ENCODE measurements at places on chromosomes 7 and 10.

GRCh38 chr10:88116481-88116880 is 253.1 kb downstream of the PTEN start:
- DNase-seq = no peak

- DNase-seq = no peak
Measured at GRCh38 chr7:23207884-23208283, 26.0 kb downstream of the NUP42 start.

DNA sequence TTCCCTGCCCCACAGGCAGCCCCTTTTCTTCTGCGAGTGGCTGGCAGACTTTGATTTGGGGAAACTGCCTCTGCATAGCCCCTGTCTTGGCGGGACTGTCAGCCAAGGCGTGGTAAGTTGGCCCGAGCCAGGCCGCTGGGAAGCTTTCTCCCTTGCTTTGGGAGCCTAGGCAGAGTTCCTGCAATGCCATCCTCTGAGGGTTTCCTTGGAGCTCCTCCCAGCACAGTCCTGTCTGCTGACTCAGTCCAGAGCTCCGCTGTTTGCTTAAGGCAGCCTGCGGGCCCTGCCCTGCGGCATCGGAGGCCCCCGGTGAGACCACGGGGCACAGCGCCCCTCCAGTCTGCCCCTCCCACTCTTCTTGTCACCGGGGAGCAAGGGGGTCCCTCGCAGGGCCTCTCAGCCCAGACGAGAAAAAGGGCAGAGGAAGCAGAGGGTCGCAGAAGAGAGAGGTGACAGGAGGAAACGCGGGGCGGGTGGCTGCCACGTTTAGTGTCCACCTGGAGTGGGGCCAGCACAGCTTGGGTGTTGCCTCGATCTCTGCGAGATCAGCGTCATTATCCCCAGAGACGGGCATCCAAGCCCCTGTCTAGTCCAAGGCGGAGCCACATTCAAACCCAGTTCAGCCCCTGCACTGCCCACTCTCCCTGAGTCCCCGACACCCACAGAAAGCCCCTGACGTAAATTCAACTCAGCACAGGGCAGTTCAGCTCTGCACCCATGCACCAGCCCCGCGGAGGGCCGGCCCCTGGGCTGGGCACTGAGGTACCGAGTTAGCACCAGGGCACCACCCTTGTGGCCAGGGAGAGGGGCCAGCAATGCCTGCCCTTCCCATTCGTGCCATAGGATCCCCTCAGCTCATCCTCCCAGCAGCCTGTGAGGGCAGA is 59.0 kb upstream of the CHST15 start:
- DNase-seq = peak; percentile 75

- no peak for DNase-seq
Measured at GRCh38 chr7:107920048-107920772, 29.2 kb downstream of the DLD start.

- DNase-seq = no peak
Measured at GRCh38 chr7:154916856-154917807, 85.8 kb downstream of the PAXIP1 start.

- no peak for DNase-seq
Measured at GRCh38 chr10:27372095-27372494, 131.5 kb upstream of the ACBD5 start.

DNA sequence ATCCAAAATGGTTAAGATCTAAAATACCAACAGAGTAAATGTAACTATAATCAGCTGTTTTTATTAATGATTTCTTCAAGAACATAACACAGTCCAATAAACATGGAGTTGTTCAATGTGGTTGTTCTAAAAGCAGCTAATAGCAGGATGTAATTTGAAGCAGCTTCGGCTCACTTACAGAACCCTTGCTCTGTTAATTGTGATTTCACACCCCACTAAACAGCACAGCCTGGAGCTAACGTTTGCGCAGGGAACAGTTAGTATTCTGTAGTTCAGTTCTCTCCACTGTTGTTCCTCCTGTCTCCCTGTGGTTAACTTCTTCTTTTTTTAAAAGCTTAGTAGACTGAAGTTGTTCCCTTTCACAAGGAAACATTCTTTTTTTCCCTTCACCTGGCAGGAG is 104.0 kb downstream of the GRM3 start:
- DNase-seq = no peak

DNA sequence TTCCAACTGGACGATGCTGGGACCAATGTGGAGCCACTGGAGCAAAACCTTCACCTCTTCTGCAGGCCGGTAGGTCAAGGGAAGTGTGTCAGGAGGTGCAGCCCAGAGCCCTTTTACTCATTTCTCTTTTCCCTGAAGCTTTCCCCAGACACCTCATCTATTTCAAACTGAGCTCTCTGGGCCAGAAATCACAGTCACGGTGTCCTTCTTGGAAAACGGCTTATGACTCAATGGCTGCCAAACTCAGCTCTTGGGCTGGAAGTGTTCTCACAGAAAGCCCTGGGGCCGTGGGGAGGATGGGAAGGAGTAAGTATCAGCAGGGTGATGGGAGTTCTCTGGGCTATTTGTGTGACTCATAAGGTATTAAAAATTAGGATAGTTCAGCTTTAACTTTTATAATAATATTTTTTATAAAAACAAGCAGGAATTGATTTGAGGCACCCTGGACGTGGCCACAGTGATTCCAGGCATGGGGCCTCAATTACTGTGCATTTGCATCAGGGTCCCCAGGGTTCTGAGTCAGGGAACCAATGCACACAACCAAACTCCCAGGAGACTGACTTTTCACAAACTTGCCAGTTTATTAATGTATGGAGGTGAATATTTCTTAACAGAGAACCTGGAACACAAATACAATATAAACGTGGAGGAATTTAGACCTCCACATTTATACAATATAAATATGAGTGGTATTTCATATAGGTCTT is 187.4 kb upstream of the TMEM72 start:
- no peak for DNase-seq

GRCh38 chr10:19663344-19663743 is 152.9 kb upstream of the PLXDC2 start:
- no peak for DNase-seq

- DNase-seq = no peak
Measured at GRCh38 chr7:139982927-139983920, 79.5 kb downstream of the PARP12 start.

DNA sequence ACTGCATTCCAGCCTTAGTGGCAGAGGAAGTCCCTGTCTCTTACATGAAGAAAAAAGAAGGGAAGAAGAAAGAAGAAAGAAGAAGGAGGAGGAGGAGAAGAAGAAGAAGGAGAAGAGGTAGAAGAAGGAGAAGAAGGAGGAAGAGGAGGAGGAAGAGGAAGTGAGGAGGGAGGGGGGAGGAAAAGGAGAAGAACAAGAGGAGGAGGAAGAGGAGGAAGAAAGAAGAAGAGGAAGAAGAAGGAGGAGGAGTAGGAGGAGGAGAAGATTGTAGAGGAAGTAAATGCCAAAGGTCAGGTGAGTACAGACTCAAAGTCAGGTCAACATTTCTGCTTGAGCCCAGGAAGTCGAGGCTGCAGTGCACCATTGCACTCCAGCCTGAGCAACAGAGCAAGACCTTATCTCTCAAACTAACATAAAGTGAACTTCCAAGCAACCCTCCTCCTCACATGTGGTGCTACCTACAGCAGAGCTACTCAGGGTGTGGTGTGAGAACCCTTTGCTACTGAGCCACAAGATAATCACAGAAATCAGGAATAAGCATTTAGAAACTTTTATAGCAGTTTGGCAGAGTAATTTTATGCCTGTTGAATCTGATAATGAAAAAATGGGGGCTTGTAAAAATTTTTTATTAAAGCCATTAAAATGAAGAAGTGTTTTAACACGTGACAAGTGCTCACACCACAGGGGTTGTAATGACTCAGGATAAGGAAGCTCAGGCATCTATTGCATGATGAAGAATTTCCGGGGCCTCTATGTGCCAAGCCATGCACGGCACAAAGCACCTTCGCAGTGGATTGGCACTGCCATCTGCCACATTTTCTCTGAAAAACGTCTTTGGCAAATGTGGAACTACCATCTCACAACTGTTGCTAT is 224.9 kb upstream of the AUTS2 start:
- no peak for DNase-seq

DNA sequence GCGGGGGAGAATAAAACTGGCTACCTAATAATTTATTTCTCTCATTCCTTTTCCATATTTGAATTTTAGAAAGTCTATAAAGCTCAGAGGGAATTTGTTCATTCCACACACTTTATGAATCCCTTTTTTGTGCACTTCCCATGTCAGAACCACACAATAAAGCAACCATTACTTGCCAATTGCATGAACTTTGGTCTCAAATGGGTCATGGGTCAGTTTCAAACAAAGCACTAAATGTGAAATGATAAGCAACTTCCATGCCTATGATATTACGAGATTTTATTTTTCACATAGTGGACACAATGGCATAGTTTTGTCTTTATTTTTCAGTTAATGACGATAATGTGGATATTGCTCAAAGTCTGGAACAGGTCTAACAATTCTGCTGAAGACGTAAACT is 18.6 kb upstream of the RELN start:
- DNase-seq = no peak

DNA sequence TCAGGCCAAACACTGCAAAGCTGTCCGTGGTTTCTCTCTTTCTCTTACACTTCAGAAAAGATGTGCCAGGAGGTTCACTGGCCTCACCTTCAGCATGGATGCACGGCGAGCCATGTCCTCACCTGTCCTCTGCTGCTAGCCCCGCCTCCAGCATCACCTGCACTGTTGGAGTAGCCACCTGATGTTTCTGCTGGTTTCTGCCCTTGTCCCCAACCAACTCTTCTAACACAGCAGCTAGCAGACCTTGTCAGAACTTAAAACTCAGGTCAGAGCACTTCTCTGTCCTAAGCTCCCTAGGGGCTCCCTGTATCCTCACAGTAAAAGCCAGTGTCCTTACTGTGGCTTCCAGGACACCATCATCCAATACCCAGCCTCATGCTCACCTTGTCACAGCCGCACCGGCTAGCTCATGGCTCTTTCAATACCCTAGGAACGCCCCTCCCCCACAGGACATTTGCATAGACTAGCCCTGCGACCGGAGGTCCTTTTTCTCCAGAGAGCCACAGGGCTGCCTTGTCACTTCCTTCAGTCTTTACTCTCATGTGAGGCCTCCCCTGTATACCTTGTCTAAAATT is 15.2 kb downstream of the PALD1 start:
- DNase-seq = no peak

- DNase-seq = no peak
Measured at GRCh38 chr10:6537770-6538169, 42.3 kb downstream of the PRKCQ start.

GRCh38 chr7:72080865-72081510 is 331.1 kb downstream of the CALN1 start:
- DNase-seq = no peak

DNA sequence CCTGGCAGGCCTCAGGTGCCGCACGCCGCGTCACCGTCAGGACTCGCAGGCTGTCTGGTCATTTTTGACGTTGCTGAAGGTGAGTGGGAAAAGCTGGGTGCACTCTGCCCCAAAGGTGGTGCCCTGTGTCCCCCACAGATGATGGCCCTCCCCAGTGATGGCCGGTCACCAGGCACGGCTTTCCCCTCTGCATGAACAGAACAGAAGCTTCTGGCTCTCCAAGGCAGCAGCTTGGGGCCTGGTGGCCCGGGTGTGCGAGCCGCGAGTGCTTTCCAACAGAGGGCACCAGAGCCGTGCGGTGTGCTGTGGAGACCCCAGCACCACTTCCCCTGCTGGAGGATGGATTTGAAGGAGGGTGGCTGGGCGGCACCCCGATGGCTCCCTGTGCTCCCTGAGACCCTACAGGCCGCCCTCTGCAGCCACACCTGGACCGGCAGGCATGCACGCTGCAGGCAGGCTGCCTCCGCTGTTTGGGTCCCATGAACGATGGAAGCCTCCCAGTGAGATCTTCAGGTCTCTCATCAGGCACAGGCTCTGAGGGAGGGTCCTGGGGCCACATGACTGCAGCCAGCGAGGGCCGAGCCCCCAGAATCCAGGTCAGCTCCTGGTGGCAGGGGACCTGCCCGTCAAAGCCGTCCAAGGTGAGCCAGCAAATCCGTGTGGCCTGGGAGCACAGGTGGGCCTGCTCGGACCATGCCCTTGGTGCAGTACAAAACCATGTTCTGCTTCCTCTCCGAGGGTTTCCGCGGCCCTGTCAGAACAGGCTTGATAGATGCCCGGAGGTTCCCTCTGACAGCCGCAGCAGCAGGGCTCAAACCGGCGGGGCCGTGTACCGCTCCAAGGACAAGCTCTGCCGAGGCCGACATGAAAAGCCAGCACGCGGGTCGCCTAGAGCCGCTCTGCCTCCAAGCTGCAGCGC is 195.4 kb downstream of the EBF3 start:
- DNase-seq = peak; percentile 74

DNA sequence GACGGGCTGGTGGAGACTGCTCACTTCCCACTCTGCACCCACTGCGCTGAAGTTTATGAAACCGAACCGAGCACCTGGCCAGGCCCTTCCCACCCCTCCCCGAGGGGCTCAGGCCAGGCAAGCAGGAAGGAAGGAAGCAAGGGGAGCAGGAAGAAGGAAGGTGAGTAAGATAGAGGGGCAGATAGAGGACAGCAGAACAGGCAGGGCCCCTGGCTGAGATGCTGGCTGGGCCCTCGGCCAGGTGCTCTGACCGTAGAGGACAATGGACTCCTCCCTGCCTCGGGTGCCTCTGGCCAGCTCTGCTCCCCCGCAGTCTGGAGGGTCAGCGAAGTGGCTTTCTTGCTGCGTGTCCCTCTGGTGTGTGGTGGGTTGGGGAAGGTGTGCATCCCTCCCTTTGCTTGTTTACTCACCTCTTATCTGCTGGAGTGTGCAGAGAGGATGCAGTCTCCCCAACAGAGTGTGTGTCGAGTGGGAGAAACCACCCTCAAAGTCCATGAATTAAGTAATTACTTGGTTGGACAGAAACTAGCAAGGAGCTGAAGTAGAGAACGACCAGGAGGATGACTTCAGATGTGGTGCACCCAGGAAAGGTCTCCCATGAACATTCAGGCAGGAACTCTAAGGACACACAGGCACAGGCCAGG is 82.8 kb upstream of the PPP2R2D start:
- peak; percentile 46 for DNase-seq

DNA sequence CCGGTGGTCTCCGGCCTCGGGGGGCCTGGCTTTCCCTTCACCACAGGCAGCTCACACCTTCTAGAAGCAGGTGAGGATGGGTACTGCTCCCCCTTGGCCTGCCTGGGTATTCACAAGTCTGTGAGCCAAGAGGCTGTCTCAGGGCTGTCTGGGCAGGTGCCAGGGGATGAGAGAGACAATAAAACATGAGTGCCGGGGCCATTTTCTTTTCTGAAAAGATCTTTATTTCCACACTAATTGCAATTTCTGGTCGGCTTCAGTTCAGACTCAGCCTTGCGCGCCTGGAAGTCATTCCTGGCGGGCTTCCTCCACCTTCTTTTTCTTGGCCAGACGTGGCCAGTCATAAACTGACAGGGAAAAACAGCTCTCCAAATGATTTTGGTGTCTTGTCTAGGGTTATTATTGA is 171.2 kb downstream of the ARHGAP12 start:
- DNase-seq = no peak

- DNase-seq = peak; percentile 74
Measured at GRCh38 chr10:110446954-110447608, 50.6 kb upstream of the DUSP5 start.

Data from cardiac septum (tissue), 1 donor.